Stimulated activated CD4-positive, alpha-beta T cell treated with anti-CD3 and anti-CD28 coated beads, TNF-alpha, amount 100 ng/mL, for 24 hours (primary cell): ENCODE measurements at places on chromosomes 6 and 20.

DNA sequence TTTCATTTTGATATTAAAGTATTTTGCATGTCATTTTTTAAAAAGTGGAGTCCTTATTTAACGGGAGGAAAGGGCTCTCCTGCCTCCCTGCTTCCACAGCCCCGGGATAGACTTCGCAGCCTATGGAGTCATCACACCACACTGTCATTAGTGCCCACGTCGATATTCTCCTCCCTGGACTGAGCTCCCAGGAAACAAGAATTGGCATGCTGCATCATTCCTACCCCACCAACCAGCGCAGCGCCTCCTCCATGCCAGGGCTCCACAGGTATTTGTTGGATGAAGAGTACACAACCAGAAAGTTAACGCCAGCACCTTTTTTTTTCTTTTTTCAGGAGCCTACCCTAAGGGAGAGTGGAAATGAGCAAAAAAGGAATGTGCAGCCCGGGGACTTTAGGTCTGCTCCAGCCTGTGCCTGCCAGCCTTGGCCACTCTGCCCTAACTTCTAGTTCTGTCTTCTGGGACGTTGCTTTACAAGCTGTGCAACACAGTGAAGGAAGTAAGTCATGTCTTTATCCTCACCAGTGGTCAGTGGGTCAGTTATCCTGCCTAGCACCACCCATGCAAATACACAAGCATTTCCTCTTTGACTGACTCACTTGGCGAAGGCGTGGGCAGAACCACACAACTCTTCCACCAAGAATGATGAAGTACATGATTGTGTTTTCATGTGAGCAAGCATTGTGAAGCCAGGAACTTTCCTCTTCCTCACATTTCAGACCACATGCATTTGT lies 180.7 kb upstream of the UST start:
- DNase-seq: no peak

DNA sequence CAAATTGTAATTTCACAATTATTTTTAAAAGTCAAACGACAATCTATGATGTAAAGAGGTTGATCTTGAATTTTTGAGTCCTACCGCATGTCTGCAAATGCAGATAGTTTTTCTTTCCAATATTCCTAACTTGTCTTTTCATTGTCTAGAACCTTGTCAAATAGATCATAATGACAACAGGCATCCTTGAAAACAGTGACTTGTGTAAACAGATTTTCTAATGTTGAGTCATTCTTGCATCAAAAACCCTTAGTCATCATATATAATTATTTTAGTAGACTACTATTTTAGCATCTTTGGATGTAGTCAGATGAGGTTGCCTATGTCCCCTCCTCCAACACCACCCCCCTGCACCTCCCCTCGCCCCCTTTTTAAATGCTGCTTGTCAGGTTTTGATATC lies 43.8 kb downstream of the BMP6 start:
- no peak for DNase-seq

DNA sequence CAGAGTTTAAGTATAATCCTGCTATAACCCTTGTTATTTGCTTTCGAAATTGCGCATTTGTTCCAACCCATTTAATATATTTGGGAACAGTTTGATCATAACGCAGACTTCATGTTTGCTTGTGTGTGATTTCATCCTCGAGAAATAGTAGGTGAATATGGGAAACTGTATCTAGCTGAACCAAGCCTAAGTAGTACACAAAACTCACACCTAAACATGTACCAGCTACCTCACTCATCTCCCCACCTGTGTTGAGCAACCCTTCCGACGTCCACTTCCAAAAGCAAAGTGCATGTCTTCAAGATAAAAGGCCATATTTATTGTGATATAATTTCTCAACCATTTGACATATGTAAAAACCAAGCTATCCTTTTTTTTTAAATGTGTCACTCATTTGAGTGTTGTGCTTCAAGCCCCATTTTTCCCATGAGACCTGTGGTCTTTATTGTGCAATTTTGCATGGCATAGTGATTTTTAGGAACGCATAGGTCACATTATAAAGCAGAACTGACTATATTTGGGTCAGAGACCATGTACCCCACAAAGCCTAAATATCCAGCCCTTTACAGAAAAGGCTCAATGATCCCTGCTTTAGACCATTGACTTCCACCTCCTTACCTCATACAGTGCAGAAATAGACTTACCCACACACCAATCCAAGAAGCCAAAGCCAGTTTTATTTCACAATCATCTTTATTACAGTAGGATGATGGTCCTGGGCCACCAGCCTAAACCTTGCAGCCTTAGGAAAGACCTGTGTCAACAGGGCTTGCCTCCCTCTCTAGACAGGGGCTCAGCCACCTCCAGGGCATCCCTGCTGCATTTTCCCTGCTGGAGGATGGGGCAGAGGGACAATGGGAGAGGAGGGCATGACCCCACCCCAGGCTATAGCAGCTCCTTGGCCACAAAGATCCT lies 7.1 kb downstream of the CCND3 start:
- DNase-seq: no peak

DNA sequence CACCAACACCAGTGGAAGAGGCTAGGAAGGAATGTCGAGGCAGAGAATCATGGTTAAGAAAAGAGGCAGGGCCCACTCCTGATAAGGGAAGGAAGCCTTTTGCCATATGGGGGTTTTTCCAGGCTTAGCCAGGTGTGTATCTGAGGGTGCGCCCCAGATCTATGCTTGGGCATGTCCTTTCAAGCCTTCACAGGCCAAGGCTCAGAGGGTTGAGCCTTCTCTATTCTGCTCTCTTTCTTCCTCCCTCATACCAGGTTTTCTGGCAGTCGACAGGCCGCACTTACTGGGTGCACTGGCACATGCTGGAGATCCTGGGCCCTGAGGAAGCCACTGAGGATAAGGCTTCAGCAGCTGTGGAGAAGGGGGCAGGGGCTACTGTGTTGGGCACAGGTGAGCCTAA lies 4.7 kb downstream of the CUL9 start:
- DNase-seq: no peak

DNA sequence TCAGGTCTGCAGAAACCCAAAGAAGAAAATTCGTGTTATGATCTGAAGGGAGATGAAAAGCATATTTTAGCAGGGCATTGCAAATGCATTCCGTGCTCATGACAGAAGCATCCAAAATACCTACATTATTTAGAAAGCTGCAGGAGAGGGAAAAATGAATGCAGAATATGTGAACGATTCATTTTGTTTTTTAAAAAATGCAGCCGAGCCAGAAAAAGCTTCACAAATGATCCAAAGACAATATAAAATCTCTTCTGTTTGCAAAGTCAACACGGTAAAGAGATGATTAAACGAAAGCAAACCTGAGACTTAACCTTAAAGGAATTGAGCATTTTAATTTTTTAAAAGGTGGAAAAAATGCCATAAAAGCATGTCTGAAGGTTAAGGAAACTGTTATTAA lies 136.1 kb upstream of the SULF2 start:
- DNase-seq: no peak

DNA sequence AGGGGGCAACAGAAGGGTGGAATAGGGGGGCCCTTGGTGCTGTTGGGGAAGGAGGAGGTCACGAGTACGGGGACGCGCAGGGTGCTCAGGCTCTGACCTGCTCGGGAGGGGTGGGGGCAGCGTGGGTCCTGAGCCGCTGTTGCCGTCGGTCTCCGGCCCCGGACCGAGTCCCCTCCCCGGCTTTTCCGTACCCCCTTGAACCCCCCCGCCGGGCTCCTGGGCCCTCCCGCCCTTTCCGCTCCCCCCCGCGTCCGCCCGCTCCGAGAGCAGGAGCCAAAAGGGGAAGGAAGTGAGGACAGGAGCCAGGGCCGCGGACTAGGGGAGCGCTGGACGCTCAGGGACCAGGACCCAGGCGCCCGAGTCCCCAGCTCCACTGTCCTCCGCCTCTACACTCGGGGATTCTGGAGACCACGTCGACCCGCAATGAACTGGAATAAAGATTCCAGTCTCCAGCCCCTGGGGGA lies at the start of gene RGL2:
Gene RGL2 (minus strand): TSS at position 170 of the 464 bp plus-strand sequence. CDS start 332 bp downstream, outside the sequence.
- DNase-seq: no peak

GRCh38 chr6:162404951-162405350 lies 322.6 kb downstream of the PRKN start:
- DNase-seq: no peak

- DNase-seq: no peak
These were observed 124.0 kb downstream of the ZFAND3 start for GRCh38 chr6:37943436-37944058.

GRCh38 chr6:88574651-88575050 lies 388.8 kb downstream of the RNGTT start:
- DNase-seq: no peak

DNA sequence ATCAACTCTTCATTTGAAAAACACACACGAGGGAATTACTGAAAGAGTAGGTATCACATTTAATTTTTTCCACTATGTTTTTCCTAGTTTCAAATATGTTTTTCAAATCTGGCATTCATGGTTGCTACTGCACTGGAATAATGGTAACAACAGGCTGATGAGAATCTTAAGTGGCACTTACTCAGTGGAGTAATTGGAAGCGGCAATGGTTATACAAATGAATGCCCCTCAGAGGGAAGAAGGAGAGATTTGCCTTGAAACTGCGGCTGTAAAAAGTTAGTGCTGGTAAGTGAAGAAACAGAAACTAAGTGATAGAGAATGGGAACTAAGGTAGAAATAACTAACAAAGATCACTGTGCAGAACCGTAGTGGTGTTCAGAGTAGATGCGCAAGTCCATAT lies 41.0 kb upstream of the PDE7B start:
- no peak for DNase-seq

DNA sequence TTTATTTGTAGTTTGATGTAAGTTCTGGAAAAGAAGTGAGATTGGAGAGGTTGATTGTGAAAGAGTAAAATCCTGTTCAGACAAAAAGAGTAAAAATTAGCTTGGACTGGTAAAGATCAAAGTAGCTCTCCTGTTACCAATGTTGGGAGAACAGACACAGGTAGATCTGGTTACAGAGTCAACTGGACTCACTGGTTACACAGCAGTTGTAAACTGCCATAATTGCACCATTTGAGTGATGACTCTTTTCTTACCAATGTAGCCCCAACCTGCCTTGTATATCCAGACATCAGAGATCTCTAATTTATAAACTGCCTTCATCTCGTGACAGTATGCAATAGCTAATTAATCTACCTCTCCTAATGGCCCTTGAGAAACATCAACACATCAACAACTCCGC lies 165.6 kb upstream of the PRSS16 start:
- no peak for DNase-seq

GRCh38 chr6:32963866-32964265 lies 4.5 kb upstream of the BRD2 start:
- no peak for DNase-seq

DNA sequence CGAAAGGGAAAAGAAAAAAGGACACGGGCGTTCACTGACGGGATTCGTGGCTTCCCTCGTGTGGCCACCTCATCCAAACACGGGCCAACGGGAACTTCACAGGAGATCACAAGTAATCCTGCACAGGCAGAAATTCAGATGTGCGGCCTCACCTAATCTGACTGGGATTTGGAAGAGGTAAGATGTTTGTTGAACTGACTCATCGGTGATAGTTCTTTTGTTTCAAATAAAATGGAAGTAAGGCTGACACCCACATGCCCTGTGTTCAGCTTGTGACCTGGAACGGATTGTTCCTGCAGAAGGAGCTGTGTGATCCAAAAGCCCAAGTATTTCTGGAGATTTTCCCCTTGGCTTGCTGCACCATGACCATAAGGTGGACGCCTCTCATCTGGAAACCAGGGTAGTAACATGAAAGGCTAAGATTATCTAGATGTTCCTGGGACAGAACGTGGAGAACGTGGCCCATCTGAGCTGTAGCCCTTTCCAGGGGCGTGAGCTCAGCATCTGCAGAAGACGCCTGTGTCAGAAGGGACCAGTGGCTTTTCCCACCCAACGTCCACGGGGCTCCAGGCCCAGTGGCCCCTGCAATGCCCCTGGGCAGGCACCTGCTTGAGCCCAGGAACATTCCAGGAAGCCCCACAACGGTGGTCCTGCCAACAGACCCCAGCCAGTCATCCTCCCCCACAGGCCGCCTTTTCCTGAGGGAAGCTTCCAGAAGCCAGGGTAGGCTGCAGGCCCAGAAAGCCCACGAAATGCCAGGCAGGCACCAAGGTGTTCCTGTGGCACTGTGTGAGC lies 39.7 kb downstream of the DLL1 start:
- DNase-seq: no peak

GRCh38 chr6:67698534-67698933 lies 936.5 kb upstream of the ADGRB3 start:
- DNase-seq: no peak

DNA sequence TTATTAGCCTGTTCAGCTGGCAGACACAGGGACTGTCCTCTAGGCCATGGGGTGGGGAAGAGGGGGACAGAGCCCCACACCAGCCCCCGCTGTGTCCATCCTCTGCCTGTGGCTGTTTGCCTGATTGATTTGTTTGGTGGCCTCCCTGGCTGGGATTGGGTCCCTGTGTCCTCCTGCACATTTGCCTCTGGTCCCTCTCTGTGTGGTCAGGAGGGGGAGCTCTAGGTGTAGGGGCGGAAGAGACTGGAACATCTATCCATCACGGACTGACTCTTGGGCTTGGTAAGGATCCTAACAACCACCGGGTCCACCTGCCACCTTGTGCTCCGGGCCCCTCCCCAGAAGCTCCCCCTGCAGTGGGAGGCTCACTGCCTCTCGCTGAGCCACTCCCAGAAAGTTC lies 38.4 kb upstream of the CCDC167 start:
- DNase-seq: no peak

GRCh38 chr6:106249658-106250057 lies 75.9 kb downstream of the ATG5 start:
- DNase-seq: no peak

GRCh38 chr6:63923139-63923739 lies 287.6 kb downstream of the PHF3 start:
- no peak for DNase-seq

- DNase-seq: no peak
These were observed 101.8 kb upstream of the COL21A1 start for GRCh38 chr6:56349194-56349593.

DNA sequence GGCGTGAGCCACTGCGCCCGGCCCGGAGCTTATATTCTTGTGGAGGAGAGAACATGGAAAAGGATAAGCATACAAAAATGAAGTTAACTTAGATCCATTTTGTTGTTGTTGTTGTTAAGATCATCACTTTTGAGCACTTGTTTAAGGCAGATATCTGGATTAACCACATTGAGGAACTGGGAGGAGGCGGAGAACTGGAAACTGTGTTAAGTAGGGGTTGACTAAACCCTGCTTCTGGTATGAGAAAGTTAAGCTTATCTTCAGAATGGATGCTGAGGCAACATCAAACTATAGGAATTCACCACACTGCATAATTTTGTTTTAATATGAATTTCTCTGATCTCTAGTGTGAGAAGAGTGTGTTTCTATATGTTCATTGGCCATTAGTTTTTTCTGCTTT lies 57.6 kb downstream of the GCNT2 start:
- no peak for DNase-seq
